Stimulated activated CD4-positive, alpha-beta T cell treated with anti-CD3 and anti-CD28 coated beads, Interleukin-4, amount 100 ng/mL, for 4 hours (primary cell): ENCODE measurements at places on chromosomes 5 and 9.

GRCh38 chr5:123928401-123928800 is 416.4 kb downstream of the CSNK1G3 start:
- no peak for DNase-seq

DNA sequence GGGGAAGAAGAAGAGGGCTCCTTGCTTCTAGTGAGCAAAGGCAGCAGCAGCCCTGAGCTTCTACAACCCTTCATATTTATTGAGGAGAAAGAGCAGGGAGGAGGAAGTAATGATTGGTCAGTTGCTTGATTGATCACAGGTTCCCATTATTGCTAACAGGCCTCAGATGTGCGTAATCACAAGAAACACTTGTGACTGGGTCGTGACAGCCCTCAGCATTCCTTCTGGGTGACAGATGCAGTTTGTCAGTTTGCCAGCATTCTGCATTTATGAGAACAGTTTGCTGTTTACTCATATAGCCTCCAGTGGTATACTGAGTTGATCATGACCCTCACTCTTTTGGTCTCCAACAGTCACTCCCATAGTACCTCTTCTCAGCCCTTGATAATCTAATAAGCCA is 111.5 kb upstream of the TNC start:
- DNase-seq, result no peak

DNA sequence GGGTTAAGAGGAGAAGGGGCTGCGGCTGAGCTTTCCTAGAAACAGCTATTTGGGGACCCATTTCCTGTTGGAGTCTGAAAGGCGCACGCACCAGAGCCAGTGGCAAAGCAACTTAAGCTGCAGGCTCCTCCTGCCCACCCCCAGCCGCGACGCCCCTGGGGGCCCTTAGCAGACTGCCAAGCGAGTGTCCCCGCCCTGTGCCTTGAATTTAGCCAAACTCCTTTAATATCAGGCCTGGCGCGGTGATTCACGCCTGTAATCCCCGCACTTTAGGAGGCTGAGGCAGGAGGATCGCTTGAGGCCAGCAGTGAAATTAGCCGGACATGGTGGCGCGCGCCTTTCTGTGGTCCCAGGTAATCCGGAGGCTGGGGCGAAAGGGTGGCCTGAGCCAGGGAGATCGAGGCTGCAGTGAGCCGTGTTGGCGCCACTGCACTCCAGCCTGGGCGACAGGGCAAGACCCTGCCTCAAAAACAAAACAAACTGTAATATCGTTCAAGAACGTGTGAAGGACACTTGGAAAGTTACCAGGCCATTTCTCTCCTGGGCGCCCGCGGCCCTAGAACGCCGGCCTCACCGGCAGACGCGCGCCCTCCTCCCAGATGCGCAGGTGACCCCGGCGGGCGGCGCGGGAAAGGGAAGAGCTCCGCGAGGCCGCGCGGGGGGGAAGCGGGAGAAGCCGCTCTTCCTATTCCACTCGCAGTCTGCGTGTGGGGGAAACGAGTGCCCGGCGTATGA is 1.0 kb upstream of the F2R start:
- DNase-seq, result no peak

- peak; percentile 7 for DNase-seq
Observed at GRCh38 chr9:132125944-132126679, 35.7 kb upstream of the NTNG2 start.

DNA sequence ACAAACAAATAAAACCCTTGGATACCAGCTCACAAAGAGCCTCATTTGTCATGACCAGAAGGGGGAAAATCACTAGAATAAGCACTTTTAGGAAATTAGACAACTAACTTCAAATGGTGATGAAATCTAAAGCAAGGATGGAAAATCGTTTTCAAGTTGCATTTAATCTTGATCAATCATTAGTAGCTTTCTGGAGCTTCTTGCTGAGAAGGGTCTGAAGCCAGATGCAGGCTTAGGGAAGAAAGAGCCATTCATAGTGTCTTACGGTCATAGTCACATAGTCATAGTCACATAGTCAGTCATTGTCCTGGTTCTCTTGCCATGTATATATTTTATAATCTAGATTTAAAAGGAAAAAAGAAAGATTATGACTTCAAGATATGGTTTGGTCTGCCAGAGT is 610.5 kb downstream of the ACTL7B start:
- no peak for DNase-seq

DNA sequence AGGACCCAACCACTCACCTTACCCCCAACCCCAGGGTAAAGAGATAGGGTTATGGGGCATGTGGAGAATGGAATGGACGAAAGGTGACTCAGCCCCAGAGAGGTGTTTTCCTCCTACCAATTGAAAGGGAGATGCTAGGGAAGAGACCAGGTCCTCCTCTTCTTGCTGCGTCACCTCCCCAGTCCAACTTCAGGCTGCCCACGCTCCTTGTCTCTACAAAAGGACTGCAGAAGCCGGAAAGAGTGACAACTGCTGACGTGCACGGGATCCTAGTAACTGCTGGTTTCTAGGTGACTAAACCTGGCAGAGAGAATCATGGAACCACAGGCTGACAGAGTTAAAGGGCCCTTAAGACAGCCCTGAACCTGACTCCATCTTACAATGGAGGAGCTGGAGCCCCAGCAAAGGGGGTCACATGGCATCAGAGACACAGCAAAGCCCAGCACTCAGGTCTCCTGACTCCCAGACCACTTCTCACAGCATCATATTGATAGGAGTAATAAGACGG is 2.2 kb downstream of the GPX3 start:
- no peak for DNase-seq

- DNase-seq, result peak; percentile 4
Observed at GRCh38 chr9:113963017-113963620, 87.0 kb downstream of the ZNF618 start.

DNA sequence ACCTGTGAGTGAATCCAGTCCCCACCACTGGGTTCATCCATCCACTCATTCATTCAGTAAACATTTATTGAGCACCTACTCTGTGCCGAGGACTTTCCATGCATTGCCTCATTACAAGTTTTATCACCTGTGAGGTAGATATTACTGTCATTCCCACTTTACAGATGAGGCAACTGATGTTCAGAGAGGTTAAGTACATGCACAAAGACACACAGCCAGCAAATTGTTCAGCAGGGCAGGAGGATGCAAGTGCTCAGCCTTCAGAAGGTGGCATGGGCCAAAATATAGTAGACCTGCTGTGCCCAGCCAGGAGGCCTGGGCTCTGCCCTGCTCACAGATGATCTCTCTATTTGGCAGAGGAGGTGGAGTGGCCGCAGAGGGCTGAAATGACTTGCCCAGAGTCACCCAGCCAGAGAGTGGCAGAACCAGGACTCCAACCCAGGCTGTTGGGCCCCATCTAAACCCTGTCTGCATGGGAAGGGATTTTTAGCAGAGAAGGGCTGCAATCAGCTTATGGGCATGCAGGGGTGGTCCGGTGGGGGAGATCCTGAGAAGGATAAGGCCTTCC is 7.6 kb upstream of the NEURL1B start:
- no peak for DNase-seq

DNA sequence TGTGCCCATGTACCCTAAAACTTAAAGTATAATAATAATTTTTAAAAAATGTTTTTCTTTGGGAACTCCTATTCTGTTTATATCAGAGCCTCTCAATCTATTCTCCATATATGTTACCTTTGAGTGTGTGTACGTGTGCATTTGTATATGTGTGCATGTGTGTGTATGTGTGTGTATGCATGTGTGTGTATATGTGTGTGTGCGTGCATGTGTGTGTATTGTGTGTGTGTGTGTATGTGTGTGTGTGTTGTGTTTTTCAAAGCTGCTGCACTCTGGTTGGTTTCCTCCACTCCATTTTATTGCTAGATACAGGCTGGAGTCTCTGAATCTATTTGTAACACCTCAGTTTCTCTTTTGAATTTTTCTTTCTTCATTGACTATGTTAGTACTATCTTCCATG is 20.0 kb downstream of the SURF6 start:
- no peak for DNase-seq

- peak; percentile 12 for DNase-seq
Observed at GRCh38 chr9:135989722-135990467, 28.7 kb upstream of the UBAC1 start.

DNA sequence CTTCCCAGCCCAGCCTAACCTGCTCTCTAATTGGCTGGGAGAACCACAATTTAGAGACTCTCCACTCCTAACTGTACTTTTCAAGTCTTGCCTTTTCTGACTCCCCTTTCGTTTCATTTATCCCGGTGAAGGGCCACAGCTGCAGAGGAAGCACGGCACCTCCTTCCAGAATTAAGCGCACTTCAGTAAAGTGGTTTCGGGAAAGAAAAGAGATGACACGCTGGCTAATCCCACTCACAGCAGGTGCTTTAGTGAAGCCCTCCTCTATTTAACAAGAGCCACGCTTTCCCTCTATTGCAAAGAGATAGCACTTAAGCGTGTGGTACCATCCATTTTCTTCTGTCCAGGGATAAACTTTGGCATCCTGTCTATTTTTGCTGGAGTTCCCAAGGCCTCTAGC is 4.8 kb downstream of the DNAH5 start:
- DNase-seq, result no peak

DNA sequence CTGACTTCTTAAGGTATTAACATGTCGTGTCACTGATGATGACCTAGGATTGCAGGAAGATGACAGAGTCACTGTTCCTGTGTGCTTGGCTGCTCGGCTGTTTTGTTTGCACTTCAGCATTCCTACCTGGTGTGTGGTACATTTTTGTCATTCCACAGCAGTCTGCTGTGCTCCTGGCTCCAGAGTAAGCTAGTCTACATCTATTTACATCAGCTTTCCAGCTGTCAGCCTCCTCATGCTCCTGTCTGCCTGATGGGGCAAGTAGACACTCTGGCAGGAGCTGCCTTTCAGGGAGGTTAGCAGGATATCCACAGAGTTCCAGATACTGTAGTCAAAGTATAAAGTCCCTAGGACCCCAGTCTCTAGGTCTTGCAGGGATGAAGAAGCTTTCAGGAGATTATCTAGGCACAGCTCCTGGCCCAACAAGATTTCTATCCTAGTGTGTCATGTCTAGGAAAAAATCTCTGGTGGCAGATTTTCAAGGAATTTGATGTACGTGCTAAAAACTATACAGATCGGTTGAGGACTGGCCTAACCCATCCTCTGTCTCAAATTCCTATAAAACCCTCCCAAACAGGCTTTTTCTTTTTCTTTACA is 28.4 kb downstream of the RUSC2 start:
- DNase-seq, result no peak

GRCh38 chr5:71922584-71923106 is 184.6 kb upstream of the MAP1B start:
- no peak for DNase-seq

DNA sequence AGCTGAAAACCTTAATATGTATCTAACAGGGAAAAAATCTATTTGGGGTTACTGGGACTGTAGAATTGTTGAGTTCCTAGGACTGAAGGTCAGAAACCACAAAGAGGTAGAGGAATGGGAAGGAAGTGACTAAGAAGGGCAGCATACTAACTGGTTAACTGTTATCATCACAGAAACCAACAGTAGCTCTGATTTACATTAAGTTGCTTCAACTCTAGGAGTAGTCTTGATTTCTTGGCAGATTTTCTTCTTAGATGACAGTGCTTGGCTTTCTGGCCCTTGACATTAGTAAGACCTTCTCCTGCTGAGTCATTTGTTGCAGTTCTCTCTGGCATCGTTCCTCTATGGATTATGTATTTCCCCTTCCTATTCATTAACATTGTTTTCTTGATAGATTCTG is 116.1 kb upstream of the RASA1 start:
- no peak for DNase-seq

GRCh38 chr5:133797167-133797566 is 171.3 kb downstream of the C5orf15 start:
- no peak for DNase-seq

DNA sequence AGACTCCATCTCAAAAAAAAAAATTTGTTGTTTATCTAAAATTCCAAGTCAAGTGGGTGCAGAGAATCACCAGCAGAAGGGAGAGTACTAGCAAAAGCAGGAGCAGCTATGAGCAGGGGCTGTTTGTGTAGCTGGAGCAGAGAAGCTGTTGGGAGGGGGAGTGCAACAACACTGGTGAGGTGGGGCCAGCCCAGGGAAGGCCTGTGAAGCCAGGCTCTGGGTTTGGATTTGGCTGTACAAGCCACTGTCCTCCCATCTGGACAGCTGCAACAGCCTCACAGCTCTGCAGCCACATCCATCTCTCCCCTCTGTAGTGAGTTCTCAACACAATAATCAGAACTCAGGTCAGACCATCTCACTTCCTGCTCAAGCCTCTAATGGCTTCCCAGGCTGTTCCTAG is 59.4 kb downstream of the TMOD1 start:
- DNase-seq, result no peak

DNA sequence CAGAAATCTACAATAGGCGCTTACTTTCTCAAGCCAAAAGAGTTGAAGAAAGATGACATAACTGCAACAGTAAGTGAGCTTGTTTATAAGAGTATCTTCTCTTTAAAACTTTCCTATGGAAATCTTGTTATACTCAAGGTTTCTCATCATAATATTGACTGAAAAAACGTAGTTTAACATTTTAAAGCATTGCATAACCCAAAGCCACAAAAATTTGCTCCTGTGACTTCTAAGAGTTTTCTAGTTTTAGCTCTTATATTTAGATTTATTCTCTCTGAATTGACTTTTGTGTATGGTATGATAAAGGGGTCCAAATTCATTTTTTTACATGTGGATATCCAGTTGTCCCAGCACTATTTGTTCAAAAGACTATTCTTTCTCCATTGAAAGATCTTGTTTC is 15.2 kb downstream of the WDR36 start:
- DNase-seq, result no peak

- DNase-seq, result no peak
Observed at GRCh38 chr9:85547599-85547998, 194.2 kb downstream of the AGTPBP1 start.

DNA sequence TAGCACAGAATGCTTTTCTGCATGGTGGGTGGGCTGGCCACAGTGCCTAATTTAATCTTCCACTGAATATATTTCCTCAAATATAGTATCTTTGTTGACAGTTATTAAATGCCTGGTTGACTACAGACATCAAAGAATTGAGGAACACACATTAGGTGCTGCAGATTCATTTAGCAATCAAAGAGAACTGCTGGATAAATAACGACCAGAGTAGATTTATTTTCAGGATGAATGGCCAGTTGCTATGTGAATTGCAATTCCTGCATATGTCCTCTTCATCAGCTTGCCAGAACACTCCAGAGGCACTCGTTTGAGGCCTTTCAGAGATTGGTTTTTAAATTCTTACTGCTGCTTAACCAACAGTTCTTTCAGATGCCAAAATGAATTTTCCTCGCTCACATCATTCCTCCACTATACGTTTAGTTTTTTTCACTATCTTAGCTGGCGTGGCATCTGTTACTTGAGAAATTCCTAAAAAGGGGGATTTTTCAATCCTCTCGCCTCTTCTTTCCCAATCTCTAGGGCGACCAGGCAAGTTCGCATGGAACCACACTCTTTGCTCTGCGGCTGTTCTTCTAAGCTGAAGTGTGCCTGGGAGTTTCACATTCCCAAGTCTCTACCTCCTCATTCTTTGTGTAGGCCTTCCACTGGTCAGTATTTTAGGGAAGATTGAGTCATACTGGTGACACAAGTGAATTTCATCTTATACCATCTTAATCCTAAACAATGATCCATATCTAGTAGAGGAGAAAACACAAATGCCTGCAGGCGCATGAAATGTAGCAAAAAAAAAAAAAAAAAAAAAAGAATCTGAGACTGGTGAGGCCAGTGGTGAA is 237.1 kb upstream of the NMUR2 start:
- no peak for DNase-seq
